ENCODE measurements at places on chromosomes 5 and 9.

DNA sequence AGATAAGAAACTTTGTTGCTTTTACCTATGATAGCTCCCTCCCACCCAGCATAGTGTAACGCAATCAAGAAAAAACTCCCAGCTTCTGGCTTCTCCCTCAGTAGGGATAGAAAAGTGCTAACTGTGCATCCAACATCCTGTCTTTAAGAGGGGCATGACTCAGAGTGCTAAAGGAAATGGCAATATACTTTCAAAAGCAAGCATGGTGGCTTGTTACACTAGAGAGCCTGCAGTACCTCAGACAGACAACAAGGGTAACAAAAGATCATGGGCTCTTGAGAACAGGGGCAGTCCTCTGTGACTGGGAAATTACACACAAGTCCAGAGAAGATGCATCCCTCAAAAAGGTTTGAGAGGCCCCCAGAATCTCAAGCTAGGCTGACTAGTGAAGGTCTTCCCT is 37.8 kb downstream of the PRELID2 start:
- no peak for DNase-seq

DNA sequence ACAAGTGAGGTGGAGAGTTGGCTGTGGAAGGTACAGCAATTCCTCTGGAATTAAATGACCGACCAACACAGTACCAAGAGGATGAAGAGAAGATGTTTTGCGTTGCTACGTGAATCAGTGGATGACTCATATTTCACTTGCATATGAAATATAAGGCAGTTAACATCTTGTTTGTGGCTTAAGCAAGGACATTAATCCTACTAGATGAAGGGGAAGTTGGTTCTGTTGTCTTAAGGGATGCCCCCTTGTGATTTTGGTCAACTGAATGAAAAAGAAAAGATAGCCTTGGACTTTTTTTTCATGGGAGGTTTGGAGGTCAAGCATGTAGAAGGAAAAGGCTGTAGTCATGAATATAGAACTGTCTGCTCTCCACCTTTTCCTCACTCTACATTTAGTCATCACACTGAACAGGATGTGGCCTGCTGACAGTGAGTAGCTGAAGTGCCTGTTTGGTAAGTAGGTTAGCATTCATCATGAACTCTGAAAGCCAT is 33.9 kb downstream of the VLDLR start:
- DNase-seq = peak; percentile 72

DNA sequence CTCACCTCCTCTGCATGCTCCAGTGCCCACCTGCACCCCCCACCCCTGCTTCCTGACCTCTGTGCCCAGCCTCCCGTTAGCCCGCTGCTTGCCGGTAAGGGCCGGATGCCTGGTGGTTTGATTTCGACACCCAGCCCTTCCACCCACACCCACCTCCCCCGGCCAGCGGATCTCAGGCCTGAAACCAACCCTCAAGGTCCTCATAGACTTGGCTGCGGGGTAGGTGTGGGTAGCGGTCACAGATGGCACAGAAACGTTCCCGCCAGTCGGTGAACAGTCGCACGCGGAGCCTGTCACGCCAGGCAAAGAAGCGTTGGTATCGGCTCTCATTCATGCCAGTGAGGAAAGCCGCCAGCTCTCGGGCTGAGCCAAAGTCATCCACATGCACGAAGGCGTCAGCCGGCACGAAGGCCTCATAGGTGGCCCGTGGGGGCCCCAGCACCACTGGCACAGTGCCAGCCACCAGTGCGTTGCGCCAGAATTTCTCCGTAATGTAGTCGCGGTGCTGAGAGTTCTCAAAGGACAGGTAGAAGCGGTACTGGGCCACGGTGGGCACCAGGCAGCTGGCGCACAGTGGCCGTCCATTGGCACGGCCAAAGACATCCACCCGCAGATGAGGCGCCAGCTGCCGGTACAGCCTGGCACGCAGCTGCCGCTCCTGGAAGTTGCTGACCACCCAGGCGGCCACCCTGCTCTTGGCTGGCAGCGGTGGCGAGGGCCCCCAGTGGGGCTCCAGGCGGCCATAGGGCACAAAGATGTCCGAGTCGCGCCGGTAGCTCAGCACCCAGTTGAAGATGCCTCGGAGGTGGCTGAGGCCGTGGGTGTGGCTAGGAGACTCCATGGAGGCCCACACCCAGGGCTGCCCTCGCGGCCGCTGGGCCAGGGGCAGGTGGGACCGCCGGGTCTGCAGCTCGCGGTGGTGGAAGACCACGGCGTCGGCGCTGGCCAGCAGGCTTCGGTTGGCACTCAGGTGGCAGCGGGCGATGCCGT is 1.1 kb downstream of the FUT7 start:
- DNase-seq = no peak

DNA sequence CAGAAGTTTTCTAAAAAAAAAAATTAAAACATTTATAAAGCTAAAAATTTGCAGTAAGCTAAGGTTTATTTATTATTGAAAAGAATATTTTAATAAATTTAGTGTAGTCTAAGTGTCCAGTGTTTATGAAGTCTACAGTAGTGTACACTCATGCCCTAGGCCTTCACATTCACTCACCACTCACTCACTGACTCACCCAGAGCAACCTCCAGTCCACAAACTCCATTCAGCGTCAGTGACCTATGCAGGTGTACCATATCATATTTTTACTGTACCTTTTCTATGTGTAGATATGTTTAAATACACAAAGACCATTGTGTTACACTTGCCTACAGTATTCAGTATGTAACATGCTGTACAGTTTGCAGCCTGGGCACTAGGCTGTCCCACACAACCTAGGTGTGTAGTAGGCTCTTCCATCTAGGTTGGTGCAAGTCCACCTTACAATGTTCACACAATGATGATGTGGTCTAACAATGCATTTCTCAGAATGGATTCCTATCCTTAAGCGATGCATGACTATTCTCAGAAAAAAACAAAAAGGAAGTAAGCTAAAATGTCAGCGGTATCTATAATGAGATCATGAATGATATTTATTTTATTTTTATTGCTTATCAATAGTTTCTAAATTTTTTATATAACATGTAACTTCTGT is 336.7 kb downstream of the AGTPBP1 start:
- no peak for DNase-seq

GRCh38 chr5:116982035-116982434 is 407.4 kb upstream of the SEMA6A start:
- DNase-seq = no peak

- DNase-seq = no peak
These were observed 16.5 kb upstream of the POC5 start for GRCh38 chr5:75733767-75734166.

DNA sequence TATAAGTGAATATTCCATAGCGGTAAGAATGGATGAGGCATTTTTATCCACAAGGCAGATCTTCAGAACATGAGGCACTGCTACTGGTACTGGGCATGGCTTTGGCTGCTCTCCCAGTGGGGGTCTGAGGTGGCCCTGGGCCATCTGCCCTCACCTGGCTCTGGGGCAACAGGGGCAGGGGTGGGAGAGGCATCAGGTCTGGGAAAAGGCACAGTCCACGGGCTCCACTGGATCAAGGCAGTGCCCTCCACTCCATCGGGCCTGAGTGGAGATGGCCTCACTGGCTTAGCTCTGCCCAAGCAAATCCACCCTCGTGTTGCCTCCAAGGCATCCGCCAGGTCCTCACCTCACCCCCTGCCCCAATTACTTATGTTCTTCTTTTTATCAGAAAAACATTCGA is 10.9 kb upstream of the NKD2 start:
- no peak for DNase-seq

DNA sequence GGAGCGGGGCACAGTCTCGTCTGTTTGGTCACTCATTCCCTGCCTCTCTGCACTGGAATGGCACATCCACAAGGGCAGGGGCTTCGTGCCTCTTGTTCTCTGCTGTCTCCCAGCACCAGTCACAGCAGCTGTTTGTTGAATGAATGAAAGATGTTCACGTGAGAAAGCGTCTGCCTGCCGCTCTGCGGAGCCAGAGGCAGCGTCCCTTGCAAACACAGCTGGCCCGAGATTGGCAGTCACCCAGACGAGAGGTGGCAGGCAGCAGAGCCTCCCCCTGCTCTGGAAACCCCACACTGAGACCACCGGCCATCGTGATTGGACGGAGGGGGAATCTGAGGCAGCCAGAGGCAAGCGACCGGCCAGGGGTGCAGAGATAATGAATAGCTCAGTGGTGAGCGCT is 6.0 kb upstream of the FAM163B start:
- DNase-seq = no peak
